Endothelial cell of umbilical vein (primary cell): ENCODE measurements at places on chromosomes 7 and 10.

GRCh38 chr7:786472-787255 lies 45.6 kb upstream of the SUN1 start:
- DNase-seq = peak; percentile 57

- no peak for DNase-seq
Observed at GRCh38 chr10:58662314-58662713, 149.6 kb downstream of the BICC1 start.

DNA sequence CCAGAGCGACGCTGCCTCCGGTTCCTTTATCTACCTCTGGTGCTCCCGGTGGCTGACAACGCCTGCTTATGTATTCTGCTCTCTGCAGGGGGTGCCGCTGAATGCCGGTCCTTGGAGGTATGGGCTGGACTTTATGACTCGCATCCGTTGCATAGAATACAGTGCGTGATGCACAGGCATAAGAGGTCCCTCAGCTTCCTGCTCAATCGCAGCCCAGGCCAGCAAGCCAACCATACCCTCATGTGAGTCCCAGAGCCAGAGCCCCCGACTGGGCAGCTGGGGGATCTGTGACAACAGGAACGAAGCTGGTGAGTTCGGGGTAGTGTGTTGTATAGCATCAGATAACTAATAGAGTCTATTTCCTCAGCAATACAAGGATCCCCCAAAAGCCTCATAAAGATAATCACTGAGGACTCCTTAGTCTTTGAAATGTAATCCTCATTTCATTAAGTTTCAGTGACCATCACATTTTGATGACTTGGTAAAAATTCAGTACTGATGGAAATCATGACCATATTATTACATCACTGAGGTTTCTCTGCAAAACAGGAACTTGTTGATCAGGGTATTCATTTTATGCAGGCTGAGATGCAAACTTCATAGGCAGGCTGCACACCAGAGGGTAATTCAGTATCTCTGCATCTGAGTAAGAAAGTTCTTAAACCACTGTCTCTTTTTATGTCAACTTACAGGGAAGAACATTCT lies 607.8 kb downstream of the PTPRN2 start:
- no peak for DNase-seq

DNA sequence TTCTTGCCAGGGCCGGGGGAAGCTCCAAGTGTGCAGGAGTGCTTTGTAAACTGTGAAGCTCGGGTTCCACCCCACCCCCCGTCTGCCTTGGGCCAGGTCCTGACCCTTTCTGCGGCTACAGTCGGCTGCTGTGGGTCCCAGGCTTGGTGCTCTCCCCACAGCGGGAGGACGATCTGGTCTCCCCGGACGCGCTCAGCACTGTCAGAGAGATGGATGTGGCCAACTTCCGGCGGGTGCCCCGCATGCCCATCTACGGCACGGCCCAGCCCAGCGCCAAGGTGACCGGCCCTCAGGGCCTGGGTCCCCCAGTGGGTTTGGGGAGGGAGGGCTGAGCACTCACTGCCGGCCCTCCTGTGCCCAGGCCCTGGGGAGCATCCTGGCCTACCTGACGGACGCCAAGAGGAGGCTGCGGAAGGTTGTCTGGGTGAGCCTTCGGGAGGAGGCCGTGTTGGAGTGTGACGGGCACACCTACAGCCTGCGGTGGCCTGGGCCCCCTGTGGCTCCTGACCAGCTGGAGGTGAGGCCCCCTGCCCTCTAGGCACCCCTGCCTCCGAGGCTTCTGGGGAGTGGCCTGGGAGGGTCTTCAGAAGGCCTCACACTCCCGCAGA lies 60.3 kb downstream of the PALD1 start:
- no peak for DNase-seq

DNA sequence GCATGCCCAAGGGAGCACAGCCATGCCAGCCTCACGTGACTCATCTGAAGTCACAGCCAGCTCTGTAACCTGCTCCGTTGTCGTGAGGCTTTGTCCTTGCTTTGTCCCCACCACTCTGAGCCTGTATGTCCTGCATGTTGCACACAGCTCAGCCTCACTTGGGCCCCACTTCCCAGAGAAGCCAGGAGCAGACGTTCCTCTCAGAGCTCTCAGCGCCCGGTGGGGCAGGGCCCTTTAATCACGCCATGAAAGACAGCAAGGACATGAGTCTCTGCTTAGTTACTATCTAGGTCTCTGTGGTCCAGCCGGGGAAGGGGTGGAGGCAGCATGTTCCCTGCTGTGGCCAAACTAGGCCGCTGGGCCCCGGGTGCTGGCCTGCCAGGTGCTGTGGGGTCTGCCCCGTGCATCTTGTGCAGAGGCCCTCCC lies 127.4 kb upstream of the FAM20C start:
- DNase-seq = no peak

GRCh38 chr7:19062216-19062615 lies 55.2 kb downstream of the TWIST1 start:
- no peak for DNase-seq

DNA sequence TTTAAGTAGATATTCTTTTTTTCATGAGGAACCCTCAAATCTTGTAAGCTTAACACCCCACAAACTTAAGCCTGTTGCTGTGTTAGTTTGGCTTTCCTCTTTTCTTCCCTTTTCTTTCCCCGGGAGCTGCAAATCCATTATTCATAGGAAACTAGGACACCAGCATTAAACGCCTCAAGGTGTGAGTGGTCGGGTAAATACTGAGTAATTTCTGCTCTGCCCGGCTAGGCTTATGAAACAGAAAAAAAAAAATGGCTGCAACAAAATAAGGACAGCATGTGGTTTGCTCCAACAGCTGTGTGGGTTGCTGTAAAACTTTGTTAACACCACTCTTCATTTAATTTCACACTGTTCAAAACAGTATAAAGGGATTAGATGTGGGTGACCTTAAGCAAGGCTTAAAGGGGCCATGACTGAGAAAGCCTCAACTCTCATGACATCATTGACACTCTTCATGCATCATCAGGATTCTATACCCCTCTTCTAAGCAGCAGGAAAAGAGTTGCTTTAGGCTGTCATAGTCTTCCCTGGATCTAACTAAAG lies 104.1 kb downstream of the AOAH start:
- DNase-seq = no peak

DNA sequence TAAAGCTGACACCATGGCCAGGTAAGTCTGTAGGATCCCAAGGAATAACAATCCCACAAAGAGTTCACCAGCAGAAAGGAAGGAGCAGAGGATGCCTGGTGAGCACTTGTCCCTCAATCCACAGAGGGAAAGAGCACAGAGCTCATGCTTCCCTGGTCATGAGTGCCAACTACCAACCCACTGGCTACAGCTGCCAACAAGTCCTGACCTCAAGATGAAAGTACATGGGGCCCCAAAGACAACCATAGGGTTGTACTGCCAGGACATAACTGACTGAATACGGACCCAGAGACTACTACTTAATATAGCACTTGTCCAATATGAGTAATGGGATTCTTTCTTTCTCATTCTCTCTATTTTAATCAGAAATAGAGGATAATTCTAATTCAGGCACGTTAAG lies 83.3 kb downstream of the JCAD start:
- no peak for DNase-seq

GRCh38 chr10:8049865-8050555 lies 4.5 kb upstream of the GATA3 start:
- peak; percentile 59 for DNase-seq

- peak; percentile 5 for DNase-seq
Observed at GRCh38 chr7:54705436-54705835, 53.6 kb downstream of the SEC61G start.

DNA sequence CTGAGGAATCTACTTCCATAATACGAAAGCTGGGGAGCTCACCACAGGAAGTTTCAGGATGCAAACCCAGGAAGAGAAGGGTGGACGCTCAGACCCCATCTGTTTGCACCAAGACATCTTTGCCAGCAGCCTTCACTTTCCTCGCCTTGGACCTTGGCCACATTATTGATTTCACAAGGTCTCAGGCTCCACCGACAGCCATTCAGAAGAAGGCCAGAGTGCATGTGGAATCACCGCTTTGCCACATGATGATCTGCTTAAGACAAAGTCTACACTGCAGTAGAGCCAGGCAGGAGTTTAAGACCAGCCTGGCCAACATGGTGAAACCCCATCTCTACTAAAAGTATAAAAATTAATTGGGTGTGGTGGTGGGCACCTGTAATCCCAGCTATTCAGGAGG lies 60.0 kb downstream of the LYZL1 start:
- DNase-seq = no peak

- DNase-seq = no peak
Observed at GRCh38 chr7:13524076-13524475, 465.4 kb downstream of the ETV1 start.

GRCh38 chr7:26472971-26473370 lies 181.3 kb downstream of the SNX10 start:
- no peak for DNase-seq

DNA sequence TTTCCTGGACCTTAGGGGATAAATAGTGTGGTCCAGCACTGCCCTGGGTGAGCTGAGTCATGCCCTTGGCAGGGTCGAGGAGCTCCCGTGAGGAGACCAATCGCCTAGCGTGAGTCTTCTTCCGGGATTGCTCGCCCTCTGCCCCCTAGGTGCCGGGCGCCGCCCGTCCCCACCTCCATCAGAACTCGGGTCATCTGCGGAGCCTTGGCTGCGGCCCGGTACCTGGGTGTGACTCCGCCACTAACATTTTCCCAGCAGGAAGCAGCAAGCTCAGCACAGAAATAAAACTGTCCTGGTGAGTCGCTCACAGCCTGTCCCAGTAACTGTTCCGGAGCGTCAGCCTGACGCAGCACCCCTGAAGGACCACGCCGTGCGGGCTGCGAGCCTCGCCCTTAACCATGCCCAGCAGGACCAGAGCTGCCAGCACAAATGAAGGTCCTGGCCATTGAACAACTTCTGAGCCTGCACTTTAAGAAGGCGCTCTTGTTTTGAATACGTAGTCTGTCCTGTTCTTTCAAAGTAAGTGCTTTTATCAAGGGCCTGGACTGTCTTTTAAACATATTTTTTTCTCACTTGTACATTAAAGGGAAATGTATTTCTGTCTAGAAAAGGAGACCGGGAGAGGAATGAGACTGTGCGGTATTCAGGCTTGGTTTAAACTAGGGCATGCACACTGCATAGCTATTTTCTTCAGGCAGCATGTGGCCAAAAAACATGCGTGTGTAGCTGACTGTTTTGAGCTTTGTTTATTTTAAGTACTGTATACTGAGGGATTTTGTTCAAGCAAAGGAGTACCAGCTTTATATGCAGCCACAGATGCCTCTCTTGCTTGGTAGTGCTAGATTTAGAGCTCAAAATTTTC lies 136.7 kb downstream of the HECW1 start:
- DNase-seq = no peak

DNA sequence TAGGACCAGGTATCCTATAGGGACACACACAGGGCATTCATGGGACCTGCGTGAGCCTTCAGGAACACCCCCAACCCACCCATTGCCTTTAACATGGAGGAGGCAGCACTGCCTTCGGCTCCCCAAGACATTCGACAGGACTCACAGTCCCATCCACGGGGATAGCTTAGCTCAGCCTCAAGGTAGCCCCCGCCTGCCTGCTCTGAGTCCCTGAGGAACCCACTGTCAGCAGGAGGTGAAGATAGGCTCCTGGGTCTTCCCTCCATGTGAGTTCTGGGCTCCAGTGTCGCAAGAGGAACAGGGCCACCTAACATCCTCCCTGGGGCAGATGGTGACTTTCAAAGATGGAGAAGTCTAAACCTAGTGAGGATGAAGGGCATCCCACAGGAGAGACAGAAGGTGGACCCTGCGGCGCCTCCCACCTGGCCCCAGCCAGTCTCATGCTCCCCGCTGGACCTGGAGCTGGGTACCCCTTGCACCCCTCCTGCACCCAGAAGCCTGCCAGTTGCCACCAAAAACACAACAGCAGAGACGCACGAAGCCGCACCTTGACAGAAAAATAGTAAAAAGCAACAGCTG lies 4.9 kb upstream of the ADIRF start:
- DNase-seq = no peak

- DNase-seq = no peak
Observed at GRCh38 chr7:158353606-158354570, 233.7 kb downstream of the PTPRN2 start.

DNA sequence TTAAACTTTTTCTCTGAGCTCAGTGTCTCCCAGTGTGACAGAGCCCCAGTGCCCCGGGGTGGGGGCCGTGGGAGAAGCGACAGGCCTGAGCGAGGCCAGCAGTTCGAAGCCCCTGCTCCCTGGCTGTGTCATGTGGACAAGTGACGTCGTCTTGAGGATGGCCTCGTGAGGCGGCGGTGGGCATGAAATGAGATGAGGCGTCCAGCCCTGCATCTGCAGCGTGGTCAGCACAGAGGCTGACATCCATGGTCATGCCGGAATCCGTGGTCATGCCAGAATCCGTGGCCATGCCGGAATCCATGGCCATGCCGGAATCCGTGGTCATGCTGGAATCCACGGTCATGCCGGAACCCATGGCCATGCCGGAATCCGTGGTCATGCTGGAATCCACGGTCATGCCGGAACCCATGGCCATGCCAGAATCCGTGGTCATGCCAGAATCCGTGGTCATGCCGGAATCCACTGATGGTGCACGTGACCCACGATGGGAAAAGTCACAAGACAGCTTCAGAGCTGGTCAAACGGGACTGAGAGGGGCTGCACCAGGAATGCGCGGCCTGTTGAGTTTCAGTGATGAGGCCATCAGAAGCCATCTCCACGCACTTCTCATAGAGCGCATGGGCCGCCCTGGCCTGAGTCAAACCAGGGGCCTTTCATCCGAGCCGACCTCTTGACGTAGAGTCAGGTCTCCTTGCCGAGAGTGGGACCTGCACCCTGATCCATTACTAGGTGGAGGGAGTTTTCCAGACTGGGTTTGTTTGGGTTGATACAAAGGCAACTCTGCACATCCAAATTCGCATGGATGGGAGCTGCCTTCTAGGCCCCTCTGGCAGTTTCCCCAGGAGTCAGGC lies 342.5 kb downstream of the PTPRN2 start:
- DNase-seq = no peak

DNA sequence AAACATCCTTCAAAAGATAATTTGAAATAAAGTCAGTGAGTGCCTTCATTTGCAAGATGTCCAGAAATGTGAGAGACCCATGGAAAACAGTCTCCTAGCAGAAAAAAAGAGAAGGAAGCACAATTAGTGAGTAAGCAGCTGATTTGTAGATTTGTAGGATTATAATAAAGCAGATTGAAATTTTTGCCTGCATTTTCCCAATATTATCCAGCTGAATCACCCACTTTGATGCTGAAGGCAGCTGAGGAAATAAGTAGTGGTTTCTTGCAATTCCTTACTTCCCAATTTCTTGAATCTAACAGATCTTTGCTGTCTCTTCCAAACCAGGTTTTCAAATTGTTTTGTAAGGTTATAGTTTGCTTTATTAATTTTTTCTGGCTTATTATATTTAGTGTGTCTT lies 181.4 kb downstream of the GNAT3 start:
- DNase-seq = no peak
